Occipital lobe (tissue), 3 donors: ENCODE measurements at places on chromosomes 1 and 21. TPM values are rescaled to one million over a fixed set of nuclear protein-coding genes. Genes with fewer than 3 reads are reported as not detected.

Gene LMX1A
- not detected for total RNA-seq

Gene TRNP1
- 16.4 TPM for total RNA-seq

Gene KLHDC7A
- 0.16 TPM for total RNA-seq

Gene SFN
- total RNA-seq, result not detected

DNA sequence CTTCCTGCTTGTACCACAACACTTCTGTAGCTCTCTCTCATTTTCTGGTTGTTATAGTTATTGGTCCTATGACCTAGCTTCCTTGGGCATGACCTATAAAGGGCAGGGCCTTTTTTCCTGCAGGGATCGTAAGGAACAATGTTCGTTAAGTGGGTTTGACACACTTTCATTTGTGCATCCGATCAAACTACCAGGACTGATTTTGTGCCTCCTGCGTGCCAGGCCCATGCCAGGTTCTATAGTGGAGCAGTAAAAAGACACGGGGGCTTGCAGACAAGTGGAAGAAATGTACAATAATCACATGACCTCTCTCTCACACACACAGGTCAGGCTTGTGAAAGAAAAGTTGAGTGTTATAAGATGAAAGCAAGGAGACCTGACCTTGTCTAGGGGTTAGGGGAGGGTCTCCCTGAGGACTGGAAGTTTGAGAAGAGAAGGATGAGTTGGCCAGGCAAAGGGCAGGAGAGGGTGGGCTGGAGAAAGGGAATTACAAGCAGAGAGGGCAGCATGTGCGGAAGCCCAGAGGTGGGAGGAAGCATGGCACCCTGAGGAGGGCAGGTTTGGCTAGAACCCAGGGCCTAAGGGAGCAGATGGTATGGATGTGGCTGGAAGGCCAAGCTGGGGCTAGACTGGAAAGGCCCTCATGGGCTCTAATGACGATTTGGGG is 145.4 kb downstream of the GRIK3 start:
- no peak for DNase-seq

- DNase-seq, result no peak
Measured at GRCh38 chr1:60695716-60696171, 386.6 kb upstream of the NFIA start.

- DNase-seq, result no peak
Measured at GRCh38 chr1:246865921-246866320, 65.8 kb downstream of the AHCTF1 start.

DNA sequence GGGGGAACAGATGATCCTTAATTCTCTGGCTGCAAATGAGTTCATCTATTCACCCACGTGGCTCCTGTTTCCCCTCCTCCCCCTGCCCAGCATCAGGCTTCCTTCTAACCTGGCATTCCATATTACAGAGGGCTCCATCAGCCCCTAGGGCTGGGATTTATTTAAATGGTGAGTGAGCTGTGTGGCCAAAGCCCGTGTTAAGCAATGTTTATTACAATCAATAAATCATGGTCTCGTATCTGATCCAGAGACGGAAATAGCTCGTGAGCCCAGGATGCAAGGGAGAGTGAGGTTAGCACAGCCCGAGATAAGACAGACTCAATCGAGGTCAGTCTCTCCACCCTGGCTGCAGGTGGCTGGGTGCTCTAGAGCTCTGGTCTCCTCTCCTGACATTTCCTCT is 43.1 kb upstream of the IGSF21 start:
- no peak for DNase-seq

DNA sequence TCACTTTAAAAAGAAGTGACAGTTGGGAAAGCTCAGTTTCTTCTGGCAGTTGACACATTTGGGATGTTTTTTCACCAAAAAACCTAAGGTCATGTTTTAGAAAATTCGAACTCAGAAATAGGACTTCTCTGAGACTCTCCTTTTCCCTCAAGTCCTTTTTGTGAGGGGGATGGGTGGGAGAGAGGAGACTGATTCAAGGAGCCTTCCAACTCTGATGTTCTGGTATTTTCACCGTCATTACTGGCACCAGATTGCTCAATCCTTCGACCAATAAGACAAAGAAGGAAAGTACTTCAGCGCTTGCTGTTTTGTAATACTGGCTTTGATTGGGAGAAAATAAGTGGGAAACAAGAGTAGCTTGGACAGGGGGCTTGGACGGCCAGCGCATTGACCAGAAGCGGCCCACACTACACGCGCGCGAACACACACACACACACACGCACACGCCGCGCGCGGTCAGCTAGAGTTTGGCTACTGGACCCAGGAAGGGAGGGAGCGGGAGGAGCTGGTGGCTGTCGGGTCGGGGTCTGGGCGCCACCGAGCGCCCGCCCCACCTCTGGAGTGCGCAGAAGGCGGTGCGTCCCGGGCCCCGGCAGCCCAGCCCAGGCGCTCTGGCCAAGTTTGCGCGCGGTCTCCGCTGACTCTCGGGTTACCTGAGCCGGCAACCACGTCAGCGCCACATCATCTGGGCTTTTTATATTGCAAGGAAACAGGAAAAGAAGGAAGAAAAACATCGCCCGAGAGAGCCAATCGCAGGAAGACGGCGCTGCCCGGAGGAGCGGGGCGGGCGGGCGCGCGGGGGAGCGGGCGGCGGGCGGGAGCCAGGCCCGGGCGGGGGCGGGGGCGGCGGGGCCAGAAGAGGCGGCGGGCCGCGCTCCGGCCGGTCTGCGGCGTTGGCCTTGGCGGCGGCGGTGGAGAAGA is at the start of gene KCNK1:
TSS of gene KCNK1 (plus strand) at position 855 of the 921 bp plus-strand sequence. CDS start at position 921, 66 bp downstream.
- peak; percentile 49 for DNase-seq

GRCh38 chr1:186655876-186656275 is 24.3 kb downstream of the PTGS2 start:
- no peak for DNase-seq
